ENCODE measurements at places on chromosomes 13 and 19.
A peak's percentile ranks its signal among the peaks of the same experiment; 100 is the strongest.

DNA sequence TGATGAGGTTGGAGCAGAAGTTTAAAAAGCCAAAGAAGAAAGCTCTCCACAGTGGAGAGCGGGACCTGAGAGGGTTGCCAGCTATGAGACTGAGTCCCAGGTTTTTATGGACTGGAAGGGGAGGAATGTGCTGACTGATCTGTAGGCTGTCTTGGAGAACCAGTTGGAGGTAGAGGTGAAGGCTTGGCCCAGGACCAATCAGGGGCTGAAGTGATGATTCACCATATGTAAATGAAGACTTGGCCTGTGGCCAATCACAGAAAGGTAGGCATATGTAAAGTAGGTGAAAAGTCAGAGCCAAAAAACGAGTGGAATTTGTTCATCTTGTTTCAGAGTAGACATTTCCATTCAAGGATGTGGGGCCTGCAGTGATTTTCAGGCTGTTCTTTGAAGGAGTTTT lies 17.5 kb upstream of the KBTBD6 start:
- DNase-seq: no peak

DNA sequence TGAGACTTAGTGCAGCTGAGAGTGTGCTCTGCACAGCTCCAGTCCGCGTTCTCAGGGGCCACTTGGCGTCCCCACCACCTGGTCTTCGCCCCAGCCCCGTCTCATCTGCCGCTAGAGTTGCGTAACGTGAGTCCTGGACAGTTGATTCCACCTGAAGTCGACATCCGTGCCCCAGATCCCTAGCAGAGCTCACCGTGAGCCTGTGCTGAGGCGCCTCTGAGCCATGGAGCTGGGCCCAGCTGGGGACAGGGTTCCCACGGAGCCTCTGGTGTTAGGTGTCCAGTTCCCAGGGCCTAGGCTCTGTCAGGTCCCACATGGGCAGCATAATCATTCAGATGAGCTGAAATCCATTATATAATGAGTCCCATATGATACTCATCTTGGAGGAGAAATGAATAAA lies 147.1 kb upstream of the SOX1 start:
- no peak for DNase-seq

- no peak for DNase-seq
Observed at GRCh38 chr13:70856711-70857110, 748.5 kb upstream of the KLHL1 start.

- no peak for DNase-seq
Observed at GRCh38 chr13:37587236-37587635, 11.3 kb downstream of the POSTN start.

DNA sequence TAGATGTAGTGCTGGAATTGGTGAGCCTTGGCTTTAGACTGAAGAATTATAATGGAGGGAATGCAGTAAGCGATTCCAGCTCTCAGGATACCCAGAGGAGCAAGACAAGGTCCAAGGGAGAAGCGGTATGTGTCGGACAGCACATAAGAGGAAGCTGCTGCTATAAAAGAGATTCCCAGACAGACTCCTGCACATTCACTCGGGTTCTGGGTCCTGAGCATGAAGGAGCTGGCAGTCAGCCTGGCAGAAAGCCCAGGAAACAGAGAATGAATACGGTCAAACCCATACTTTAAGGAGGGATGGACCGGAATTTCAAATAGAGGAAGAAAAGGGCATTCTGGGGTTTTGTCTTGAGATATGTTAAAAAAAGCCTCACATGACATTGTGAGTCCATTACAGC lies 308.3 kb downstream of the DNAJC15 start:
- no peak for DNase-seq

- no peak for DNase-seq
Observed at GRCh38 chr13:50375792-50376191, 360.5 kb downstream of the KCNRG start.

DNA sequence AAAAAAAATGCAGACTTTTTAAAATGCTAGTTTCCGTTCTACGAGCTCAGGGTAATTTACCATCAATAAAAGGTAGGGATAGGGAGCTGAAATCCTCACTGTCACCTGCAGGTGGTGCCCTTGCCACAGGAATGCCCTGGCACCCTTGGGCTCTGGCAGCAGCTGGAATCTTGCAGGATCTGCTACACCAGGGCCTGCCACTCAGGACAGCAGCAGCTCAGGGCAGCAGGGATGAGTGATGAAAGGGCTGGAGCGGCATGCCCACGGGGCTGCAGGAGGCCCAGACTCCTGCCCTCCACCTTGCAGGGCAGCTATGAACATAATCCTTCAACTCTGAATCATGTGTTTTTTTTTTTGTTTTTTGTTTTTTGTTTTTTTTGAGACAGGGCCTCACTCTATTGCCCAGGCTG lies 54.0 kb downstream of the GNG7 start:
- DNase-seq: peak; percentile 30

DNA sequence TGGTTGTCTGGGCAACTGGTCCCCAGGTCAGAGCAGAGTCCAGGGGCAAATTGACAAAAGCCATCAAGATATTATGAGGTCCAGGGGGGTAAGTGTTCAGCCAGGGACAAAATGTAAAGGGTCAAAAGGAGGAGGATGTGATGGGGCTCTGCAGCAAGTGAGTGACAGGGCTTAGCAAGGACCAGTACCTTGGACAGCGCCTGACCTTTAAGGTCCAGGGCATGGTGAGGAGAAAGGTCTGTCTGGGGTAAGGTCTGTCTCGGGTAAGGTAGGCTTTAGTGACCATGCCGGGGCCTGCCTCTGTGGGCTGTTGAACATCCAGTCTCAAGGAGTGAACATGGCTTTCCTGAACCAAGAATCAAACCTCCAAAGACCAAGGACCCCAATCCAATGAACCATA lies 6.3 kb upstream of the ZNF358 start:
- DNase-seq: no peak

GRCh38 chr19:45515081-45515624 lies 7.9 kb downstream of the VASP start:
- DNase-seq: no peak

DNA sequence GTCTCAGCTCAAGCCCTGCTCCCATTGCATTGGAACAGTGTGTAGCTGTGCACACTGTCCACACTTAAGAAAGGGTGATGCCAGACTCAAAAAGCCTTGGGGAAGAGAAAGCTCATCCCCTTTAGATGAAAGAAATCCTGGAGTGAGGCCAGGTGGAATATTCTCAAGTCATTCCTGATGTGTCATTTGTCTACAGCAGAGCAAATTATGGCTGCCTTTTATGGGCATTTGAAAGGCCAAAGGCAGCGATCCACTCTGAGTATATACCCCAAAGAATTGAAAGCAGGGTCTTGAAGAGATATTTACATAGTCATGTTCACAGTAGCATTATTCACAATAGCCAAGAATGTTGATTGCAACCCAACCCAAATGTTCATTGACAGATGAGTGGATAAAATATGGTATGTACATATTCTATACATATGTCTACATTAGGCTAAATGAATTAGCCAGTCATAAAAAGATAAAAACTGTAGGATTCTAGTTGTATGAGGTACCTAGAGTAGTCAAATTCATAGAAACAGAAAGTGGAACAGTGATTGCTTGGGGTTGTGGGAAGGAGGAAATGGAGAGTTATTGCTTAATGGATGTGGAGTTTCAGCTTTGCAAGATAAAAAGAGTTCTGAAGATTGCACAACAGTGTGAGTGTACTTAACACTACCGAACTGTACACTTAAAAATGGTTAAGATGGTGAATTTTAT lies 214.9 kb downstream of the KCNRG start:
- DNase-seq: peak; percentile 27

DNA sequence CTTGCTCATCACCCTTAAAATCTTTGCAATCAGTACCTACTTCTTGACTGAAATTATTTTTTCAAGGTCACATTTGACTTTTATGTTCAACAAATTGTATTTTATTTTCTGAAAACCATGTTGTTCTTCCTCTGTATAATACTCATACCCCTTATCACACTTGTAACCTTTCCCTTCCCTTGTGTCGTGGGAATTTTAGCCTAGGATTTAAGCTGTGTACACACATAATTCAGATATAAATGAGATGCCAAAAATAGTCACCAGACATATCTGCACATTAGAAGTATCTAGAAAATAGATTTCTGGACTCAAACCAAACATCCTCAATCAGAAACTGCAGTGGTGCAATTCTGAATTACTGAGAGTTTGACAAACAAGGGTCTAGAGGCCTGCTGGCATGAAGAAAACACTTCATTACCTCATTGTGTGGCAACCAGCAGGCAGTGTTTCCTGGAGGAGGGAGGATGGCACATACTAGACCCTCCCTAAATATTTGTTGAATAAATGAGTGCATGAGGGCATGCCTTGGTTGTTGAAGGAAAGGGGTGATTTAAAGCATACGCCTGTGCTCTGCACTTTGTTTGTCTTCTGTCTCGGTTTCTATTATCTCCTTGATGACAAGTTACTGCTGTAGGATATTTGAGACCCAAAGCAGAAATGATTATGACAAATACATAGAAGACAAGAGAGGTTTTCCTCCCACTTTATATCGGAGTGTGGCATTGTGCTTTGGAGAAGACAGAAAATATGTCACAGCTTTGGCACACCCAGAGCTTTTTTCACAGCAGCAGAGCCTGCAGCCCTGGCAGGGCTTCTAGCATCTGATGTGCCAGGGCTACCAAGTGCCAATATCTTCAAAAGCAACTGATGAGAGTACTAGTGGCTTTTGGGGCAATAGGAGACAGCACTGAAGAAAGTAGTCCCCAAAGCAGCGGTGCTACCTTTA lies 881.1 kb downstream of the PCDH9 start:
- DNase-seq: no peak

DNA sequence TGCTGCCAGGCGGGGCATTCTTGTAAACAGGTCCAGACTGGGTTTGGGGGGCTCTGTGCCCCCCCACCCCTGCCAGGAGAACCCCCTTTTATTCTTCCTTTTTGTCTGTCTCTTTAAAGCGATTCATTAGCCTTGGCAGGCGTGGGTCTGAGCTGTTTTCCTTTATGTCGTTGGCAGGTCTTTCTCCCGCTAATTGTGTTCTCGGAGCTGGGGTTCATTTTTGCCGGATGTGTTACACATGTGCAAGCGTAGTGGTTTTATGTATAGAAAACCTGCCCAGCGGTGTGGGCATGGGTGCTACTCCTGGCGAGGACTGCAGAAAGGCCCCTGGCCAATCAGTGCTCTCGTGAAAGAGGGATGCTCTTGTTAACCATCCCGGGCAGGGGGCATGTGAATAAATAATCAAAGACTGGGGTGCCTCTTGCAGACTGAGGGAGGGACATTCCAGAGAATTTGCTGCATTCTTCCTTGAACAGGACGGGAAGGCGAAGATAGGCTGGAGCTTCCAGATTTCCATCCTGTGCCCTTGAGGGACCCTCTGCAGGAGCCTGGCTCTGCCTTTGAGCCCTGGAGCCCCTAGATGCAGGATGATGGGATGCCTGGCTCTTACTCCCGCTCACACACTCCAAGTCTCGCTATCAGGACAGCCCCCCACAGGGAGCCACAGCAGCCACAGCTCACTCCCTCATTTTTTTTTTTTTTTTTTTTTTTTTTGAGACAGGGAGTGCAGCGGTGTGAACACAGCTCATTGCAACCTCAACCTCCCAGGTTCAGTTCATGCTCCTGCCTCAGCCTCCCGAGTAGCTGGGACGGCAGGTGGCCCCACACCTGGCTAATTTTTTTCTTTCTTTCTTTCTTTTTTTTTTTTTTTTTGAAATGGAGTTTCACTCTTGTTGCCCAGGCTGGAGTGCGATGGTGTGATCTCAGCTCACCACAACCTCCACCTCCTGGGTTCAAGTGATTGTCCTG lies 14.1 kb downstream of the CARM1 start:
- DNase-seq: no peak
